Ecto neural progenitor cell (in vitro differentiated cells): ENCODE measurements at places on chromosomes 5 and 9.

DNA sequence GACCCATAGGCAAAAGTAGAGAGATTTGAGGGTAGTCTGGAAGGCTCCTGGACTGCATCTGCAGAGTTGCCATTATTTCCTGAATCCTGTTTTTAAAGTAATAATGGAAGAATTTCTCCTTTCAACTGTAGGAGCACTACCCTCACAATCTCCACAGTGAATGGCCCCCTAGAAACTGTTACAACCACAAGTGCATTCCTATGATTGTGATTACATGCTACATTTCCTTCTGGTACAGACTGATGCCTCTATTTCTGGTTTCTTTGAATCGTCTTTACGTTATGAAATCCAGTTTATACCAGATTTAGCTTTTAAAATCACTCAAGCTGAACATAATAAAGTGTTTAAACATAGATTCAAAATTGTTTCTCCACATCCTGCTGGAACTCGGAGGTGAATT lies 49.4 kb downstream of the FRMPD1 start:
- DNase-seq, result no peak

DNA sequence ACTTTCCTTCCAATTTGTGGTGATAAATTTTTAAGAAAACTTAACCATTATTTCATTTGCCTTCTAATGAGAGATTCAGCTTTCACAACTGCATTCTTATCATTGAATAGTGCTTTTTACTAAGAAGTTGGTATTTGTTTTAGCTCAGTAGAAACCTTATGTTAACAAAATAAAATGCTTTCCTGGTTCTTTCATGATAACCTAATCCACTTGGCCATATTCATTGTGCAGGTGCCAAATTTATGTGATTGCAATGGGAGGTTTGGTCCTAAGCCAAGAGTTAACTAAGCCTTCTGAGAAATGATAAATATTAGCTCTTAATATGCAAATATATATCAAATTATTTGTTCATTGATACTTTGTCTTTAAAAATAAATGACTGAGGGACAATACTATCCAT lies 141.1 kb upstream of the TLE4 start:
- no peak for DNase-seq

DNA sequence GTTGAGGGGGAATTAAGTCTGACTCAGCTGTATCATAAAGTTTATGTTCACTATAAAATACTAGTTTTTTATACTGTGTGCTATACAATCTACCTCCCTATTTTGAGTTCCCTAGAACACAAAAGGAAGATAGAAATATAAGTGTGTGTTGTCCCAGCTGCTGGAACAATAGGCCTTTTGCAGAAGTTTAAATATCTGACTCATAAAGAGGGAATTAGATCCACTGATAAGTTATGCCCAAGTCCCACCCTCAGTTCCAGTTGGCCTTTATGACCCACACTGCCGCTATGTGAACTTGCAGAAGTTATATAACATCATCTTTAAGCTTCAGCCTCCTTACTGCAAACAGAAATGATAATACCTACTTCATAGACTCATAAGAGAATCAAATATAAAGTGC lies 88.5 kb upstream of the DAB2 start:
- no peak for DNase-seq

- DNase-seq, result no peak
Observed at GRCh38 chr5:39178171-39178570, 41.2 kb downstream of the FYB1 start.

GRCh38 chr9:97531888-97532376 lies 30.5 kb downstream of the TMOD1 start:
- DNase-seq, result no peak

DNA sequence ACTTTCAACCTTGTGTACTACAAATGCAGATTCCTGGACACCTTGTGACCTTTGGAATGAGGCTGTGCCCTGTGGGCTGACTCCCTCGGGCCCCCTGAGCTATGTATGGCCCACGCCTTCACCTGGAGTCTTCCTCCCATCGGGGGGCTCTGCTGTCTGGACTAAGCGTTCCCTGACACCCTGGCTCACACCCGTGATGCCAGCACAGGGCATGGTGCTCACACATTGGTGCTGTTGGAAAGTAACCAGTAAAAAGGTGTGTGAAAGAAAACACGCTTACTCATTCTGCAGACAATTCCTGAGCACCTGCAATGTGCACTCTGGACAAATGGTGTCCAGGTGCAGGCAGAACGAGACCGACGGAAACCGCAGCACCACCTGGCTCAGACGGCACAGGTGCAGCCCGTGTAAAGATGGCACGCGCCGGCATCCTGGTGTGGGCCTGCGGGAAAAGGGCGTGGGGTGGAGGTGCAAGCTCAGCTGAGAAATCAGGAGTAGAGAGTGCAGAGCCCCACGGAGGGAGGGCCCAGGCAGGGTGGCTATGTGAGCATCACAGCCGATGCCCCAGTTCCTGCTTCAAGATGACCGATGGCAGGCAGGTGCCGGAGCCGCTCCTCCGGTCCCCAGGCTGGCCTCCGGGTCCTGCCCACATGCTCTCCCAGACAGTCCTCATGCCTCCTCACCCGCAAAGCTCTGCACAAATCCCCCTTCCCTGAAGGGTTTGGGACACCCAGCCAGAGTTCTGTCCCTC lies 11.0 kb downstream of the LPCAT1 start:
- DNase-seq, result no peak

GRCh38 chr5:31767335-31768031 lies 128.6 kb downstream of the PDZD2 start:
- DNase-seq, result no peak

DNA sequence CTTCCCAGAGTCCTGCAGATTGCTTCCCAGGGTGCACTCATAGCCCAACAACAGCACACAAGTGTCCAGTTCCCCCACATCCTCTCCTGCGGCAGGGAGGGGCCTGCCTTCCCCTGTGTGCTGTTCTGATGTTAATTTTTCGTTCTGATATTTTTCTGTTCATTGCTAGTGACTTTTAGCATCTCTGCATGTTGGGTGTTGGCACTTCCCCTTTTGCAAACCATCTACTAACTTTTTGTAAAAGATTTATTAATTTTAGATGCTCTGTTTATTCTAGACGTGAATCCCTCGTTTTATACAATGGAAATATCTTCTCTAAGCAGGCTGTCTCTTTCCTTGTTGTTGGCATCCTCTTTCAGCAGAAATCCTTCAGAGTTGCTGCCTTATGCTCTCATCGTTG lies 97.3 kb upstream of the DAP start:
- no peak for DNase-seq

DNA sequence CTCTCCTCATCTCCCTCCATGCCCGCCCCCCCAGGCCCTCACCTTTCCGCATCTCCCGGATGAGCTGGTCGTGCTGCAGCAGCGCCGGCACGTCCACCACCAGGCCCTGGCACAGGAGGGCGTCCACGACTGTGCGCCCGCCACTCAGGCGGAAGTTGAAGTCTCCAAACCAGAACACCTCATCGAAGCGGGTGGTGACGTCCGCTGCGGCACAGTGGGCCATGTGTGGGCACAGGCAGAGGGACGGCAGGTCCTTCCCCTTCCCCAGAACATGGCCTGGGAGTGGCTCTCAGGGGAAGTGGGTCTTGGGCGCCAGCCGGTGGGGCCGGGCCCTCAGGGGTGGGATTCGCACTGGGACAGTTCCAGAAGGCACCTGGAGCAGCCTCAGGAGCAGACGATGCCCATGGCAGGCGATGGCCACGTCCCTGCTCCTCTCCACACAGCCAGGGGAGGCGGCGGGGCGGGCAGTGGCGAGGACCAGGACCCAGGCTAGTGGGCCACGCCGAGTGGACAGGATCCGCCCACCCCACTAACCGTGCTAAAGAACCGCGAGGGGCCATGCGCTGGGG lies 7.8 kb downstream of the INPP5E start:
- DNase-seq, result no peak

- DNase-seq, result no peak
Observed at GRCh38 chr9:95870352-95870751, 5.1 kb upstream of the ERCC6L2 start.

DNA sequence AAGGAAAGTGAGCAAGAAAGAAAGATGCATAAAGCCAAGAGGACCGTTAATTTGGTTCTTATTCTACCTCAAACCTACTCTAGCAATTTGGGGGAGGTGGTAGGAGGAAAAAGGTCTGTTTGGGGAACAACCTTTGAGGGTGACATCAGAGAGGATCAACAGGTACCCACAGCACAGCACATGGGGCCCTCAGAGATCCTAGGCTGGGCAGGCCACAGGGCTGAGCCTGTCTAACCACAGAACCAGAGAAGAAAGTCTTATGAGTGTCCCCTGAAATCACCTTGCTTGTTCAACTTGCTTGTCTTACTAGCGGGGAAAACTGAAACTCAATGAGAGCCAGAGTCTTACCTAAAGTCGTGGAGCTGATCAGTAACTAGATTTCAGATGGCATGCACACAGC lies 385.2 kb downstream of the SPOCK1 start:
- DNase-seq, result no peak

- no peak for DNase-seq
Observed at GRCh38 chr5:96852759-96853158, 23.5 kb upstream of the ERAP2 start.

GRCh38 chr5:100861148-100861547 lies 41.9 kb downstream of the ST8SIA4 start:
- DNase-seq, result no peak

GRCh38 chr5:72955143-72955767 lies 586 bp upstream of the FCHO2 start:
- DNase-seq, result peak; percentile 82

- no peak for DNase-seq
Observed at GRCh38 chr9:7375013-7375511, 424.5 kb downstream of the DMAC1 start.

DNA sequence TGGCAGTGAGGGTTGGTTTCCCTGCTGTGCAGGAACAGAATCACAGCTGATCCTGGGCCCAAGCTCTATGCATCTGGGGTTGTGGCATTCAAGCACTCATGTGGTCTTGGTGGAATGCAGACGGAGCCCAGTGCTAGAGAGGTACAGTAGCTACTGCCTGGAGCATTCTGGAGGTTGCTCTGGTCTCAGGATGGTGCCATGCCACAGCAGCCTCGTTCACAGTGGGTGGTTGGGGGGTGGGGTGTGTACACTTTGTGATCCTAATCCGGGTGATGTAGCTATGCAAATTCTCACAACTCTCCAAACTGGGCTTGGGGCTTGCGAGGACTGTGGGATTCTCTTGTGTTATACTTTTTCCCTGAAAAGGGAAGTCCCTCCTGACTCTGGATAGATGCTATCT lies 45.2 kb downstream of the FGD3 start:
- DNase-seq, result no peak

DNA sequence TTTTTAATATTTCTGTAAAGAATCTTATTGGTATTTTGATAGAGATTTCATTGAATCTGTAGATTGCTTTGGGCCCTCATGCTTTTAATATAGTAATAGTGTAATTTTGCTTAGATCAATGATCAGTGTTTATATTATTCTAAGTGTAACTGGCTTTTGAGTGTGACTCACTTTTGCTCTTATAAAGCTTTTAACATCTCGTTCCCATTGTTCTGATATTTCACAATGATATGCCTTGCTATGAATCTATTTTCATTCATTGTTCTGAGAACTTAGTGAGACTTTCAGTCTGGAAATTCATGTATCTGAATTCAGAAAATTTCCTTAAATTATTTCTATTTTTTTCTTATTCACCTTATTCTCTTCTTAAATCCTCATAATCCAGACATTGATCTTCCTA lies 13.5 kb upstream of the MAMDC2 start:
- no peak for DNase-seq

DNA sequence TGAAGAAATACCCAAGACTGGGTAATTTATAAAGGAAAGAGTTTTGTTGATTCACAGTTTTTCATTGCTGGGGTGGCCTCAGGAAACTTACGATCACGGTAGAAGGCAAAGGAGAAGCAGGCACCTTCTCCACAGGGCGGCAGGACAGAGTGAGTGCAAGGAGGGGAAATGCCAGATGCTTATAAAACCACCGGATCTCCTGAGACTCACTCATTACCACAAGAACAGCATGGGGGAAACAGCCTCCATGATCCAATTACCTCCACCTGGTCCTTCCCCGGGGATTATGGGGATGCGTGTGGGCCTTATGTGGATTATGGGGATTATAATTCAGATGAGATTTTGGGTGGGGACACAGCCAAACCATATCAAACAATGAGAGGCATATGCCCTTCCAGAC lies 18.5 kb upstream of the RORB start:
- DNase-seq, result no peak

DNA sequence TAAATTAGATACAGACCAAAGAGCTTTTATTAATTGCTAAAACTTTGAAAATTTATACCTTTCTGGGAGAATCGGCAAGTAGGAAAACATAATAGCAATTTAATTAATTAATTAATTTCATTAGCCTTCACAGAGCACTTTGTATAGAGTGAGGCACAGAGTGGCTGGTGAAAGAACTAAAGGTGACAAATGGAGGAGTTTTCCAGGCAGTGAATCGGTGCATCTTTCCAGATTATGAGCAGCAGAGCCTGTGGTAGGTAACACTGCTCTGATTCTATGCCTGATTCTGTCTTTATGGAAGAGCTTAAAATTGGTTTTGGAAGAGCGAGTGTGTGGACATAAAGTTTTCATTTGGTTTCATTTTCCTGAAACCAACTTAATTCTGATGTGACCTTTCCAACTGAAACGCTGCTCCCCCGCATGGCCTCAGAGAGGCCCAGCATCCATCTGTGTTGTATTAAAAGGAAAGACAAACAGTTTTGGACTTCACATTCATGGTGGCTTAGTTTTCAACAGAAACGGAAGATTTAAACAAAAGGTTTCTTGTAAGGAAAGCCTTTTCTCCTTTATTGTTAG lies 188.9 kb upstream of the RPS23 start:
- no peak for DNase-seq

DNA sequence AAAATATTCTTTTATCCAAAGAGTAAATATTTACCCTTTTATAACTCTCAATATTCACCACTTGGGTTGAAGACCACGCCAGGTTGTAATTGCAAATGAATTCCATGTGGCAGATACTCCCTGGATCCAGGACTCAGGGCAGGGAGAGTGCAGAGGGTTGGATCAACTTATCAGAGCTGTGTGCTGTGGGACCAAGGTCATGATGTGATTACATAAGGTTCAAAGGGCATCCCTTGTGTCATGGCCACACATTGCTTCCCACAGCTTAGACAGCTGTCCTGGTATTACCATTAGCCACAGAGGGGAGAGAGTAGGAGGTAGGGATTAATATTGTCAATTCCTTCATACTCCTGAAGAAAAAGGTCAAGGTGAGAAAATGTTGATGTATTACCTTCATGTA lies 133.9 kb downstream of the JAKMIP2 start:
- DNase-seq, result no peak

DNA sequence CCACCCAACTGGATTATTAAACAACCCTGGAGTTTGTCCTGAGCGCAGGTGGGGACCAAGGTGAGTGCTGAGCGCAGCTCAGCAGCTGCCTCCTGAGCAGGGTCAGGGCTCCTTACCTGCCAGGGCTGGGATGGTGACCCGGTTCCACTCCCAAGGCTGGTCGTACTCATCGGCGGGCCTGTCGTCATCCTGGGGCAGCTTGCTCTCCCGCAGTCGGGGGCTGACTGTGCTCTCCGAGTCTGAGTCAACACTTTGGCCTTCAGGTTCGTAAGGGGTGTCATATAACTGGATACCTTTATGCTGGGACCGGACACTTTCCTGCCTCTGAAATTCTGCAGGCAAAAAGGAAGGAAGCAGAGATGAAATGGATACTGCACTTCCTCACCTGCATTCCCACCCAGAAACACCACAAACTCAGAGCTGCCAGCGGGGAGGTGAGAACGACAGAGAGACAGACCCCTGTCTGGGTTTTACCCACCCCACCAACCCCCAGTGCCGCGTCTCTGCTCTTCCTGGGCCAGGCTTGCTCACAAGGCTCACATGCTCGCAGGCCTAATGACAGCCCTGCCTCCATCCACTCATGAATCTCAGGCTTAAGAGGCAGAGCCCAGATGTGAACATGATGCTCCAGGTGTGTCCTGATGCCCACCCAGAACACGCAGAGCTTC lies 70.7 kb upstream of the SLC25A51 start:
- DNase-seq, result no peak

GRCh38 chr5:54658010-54658409 lies 140.5 kb downstream of the SNX18 start:
- no peak for DNase-seq
